ENCODE measurements at places on chromosomes 3 and 15.
A peak's percentile ranks its signal among the peaks of the same experiment; 100 is the strongest.

GRCh38 chr3:123419850-123420297 lies 29.0 kb downstream of the ADCY5 start:
- no peak for DNase-seq

DNA sequence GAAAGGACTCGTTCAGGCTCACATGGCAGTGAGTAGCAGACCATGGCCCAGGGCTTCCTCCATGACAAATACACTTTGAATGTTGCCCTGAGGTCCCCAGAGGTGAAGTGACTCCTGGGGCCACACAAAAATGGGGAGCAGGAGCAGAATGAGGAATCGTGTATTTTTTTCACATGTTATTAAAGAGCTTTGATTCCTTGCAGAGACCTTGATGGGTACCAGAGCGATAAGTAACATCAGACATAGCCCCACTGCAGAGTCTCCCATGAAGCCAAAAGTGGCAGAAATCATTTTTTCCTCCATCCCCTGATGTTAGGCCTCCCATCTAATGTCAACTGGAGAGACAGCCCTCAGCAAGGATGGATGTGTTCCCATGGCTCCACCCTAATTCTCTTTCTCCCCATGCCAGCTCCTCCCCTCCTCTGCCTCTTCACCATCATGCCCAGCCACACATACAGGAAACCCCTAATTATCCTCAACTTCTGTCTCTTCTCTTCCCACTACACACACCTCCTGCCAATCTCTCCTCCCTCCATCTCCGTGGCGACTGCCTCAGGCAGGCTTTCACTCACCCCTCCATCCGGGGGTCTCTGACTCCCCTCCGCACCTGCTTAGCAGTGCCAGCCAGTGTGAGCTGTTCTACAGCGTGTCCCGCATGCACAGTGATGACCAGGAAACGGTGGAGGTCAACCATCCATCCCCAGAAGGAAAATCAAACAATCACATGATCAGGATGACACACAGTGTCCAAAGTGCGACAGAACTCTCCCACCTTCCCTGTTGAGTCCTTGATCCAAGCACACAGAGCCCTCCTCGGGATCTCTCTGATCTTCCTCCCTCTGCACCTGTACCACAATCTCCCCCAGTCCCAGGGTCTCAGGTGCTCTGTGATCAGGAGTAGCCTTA lies 7.1 kb upstream of the SSUH2 start:
- DNase-seq: no peak

- DNase-seq: no peak
Observed at GRCh38 chr3:191568206-191568605, 107.2 kb downstream of the PYDC2 start.

DNA sequence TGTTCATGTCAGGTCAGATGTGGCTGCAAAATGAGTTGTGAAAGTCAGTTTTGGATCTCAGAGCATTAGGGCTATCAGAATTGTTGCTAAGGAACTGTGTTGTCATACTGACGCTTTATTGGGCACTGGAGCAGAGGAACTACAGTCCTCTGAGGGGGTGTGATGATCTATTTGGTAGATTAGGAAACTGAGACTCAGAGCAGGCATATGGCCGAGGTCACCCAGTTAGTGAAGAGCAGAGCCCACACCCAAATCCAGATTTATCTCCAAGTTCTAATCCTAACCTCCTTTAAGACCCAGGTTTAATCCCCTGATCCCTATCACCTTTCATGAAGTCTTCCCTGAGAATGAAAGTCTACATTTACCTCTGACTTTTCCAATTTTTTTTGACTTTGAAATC lies 25.6 kb upstream of the GLCE start:
- no peak for DNase-seq

DNA sequence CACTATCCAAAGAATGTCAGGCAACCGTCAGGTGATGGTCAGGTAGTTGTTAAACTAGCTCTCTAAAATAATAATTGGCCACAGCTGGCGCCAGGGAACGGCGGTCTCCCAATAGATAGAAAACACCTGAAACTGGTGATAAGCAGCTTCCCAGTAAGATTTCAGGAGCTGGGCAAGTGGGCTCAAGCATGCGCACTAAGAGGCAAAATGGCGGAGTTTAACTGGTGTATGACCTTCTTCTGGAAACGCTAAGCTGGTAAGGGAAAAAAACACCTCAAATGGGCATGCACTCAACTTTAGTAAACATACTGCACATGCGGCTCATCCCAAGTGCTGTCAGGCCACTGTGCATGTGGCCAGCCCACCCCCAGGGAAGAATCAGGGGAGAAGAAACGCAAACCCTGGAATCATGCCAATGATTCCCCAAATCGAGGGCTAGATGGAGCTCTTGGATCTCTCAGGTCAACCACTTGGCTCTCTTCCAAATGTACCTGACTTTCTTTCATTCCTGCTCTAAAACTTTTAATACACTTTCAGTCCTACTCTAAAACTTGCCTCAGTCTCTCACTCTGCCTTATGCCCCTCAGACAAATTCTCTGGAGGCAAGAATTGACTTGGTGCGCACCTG lies 195.0 kb downstream of the ZNF621 start:
- DNase-seq: peak; percentile 19

DNA sequence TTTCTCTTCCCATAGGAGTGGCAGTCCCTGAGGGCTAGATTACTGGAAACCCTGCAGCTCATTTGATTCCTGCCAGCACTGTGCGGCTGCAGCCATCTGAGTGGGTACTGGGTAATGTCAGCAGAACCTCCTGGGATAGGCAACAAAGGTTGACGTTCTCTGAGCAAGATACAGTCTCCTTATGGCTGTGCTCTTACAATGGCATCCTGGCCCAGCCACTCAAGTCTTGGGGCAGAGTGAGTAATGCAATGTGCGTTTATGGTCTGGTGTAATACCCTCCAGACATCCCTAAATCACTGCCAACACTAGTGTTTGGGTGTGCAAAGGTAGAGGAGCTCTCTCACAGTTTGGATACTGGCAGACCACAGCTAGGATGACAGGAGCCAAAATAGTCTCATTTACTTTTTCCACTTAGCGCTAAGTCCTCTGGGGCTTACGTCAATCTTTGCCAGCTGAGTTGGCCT lies 775.8 kb downstream of the ZNF385D start:
- DNase-seq: no peak

DNA sequence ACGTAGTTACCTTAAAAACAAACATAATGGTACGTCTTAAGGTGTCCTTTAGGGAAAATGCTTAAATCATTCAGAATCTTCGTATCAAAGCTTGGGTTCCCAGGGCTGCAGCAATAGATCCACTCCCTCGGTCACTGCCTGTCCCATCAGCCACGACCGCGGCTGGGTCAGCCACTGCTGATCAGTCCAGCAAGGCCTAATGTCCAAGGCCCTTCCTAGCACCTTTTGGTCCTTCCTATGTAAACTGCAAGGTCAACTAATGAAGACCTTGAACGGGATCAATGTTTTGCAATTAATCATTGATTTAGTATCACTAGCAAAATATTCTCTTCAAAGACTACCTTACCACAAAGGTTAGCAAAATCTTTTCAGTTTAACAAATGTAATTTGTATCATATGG lies 122.2 kb upstream of the IGF1R start:
- DNase-seq: no peak

- DNase-seq: no peak
Observed at GRCh38 chr3:64349551-64349950, 124.3 kb upstream of the PRICKLE2 start.

DNA sequence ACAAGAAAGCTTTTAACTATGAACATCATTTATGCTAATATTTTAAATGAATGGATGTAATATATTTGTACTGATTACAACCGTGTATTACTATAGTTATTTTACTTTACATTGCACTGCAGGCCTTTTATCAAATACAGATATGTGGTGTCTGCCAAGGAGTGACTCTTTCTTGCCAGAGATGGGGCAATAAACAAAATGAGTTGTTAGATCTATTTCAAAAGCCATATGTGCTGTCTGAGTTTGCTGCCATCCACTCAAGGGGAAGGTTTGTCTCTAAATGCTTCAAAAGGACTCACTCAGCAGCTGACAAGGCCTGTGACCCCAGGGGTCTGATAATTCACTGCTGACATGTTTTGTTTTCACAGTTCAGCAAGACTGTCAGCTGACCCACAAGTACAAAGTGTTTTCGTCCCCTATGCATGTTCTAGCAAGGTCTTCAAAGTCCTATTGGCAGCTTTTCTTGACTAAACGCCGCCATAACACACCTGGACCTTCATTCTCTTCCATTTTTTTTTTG lies 41.3 kb upstream of the ZBED2 start:
- no peak for DNase-seq

- peak; percentile 84 for DNase-seq
Observed at GRCh38 chr15:74616366-74616939, 817 bp downstream of the CLK3 start.

DNA sequence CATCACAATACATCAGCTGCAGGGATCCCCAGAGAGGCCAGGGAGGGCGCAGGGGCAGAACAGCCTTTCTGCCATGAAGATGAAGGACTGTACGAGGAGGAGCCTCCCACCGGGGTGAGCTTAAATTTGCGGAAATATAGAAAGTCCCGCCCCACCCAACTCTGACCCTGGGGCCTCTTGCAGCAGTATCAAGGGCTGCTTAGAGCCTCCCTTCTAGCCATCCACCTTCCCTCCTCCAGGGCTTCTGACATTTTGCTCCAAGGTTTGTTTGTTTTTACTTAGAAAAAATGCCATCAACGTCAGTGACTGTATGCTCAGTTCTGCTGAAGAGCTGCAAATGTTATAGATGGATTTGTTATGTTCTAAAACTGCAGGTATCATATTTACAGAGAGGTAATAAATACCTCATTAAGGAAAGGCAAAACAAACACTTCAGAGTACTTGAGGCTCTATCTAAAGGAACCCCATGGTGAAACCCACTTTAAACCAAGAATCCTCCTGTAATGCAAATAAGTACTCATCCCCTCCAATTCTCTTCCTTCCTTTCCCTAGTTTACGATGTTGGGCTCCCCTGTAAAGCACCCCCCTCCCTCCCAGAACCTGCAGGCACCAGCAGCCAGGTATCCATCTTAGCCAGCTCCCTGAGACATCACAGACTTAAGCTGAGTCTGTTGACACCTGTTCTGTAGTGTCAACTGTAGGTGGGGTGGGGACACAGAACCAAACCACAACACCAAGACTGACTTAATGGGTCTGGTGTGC lies 30.5 kb downstream of the RFTN1 start:
- peak; percentile 64 for DNase-seq

- DNase-seq: no peak
Observed at GRCh38 chr3:76138921-76139320, 353.6 kb upstream of the ZNF717 start.

GRCh38 chr3:196311-197148 lies at the start of gene CHL1:
CHL1 (plus strand) TSS chr3:196763; CDS start chr3:319777, 123,014 bp downstream.
- DNase-seq: no peak

DNA sequence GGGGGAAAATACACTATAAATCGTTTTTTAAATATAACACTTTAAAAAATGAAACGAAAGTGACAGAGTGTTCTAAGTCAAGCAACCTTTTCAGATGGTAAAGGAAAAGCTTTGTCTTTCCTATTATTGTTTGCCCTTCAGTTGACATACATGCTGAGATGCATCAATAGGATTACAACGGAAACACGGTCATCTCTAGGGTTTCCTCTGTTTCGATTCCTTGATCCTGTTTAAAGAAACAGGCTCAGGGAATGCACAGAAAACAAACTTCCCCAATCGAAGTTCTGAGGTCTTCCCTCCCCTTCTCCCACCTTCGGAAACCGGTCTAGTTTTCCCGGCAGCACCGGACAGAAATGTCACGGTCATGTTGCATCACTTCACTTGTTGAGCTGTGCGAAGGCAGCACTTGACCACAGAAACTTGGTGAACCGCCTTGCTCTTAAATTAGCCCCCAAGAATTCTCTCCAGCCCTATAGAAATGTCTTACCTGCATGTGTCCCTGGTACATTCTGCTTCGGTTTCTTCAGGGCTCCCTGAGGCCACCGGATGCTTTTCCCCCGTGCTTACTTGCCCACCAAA lies 556 bp downstream of the PEX5L start:
- no peak for DNase-seq

GRCh38 chr15:45225506-45226273 lies 26.3 kb upstream of the SLC28A2 start:
- no peak for DNase-seq

DNA sequence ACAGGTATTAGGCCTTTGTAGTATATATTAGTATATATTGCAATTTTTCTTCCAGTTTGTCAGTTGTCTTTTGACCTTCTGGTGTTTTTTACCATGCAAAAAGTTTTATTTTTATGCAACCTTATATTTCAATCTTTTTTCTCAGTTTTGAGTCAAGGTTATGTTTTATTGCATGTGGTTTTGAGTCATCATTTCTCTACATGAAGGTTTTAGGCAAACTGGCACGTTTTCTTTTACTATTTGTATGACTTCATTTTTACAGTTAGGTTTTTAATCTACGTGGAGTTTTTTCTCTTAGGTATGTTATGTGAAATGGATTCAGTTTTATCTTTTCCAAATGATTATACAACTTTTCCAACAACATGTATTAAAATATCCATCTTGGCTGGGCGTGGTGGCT lies 36.8 kb upstream of the TCAIM start:
- DNase-seq: peak; percentile 18

GRCh38 chr3:157063469-157063868 lies 96.5 kb downstream of the CCNL1 start:
- no peak for DNase-seq

DNA sequence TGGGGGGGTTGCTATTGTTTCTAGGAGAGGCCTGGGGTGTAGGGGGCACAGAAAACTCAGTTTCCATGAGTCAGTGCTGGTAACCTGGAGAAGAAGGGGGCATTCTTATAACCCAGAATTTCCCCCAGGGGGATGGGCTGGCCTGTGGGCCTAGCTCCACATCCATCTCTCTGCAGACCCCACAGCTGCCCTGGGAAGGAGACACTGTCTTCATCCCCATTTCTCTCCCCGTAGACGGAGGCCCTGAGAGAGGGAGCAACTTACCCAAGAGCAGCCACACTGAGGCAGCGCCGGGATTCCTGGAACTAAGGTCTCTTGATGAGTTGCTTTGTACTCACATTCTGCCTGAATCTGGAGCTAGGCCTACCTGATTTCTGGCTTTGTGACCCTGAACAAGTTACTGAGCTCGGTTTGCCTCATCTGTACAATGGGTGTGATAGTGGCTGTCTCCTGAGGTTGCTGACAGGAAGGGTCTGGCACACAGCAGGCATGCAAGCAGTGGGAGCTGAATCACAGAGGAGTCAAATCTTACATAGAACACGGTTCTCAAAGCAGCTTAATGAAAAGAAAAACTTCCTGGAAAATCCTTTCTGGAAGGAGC lies 55.0 kb upstream of the LCTL start:
- no peak for DNase-seq

GRCh38 chr3:185693985-185694653 lies 108.0 kb downstream of the SENP2 start:
- no peak for DNase-seq

DNA sequence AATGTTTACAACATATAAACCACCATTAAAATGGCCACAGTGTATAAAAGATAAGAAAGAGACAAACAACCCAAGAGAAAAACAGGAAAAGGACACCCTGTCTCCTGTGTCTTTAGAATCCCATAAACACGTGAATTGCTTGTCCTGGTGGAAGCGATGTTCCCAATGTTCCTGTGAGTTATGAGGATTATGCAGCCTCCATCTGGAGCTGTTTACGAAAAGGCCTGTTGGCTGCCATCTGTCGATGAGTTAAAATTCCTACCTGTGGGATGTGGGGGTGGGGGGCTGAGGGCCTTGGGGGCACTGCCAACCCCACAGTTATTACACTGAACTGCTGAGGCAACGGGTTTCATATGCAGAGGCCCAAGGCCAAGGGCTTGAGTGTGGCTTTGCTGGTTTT lies 13.6 kb downstream of the NISCH start:
- DNase-seq: no peak

- no peak for DNase-seq
Observed at GRCh38 chr15:59739557-59740186, 50.6 kb upstream of the BNIP2 start.

GRCh38 chr3:94069194-94069813 lies 6.4 kb downstream of the NSUN3 start:
- DNase-seq: peak; percentile 15

- no peak for DNase-seq
Observed at GRCh38 chr3:69066121-69066520, 14.0 kb upstream of the TMF1 start.

All from common myeloid progenitor, CD34-positive (primary cell).